ENCODE measurements at places on chromosomes 2 and 18. TPM values are rescaled to one million over a fixed set of nuclear protein-coding genes. Genes with fewer than 3 reads are reported as not detected.

KYNU gene
- 0.18 TPM for total RNA-seq

GRCh38 chr2:30655660-30656059, 151.6 kb downstream of the CAPN13 start:
- H3K36me3 ChIP-seq, result no peaks in the 10 kb centered on the region
- H3K4me3 ChIP-seq, result no peak overlapping the region
- H3K27me3 ChIP-seq, result peaks cover 36% of the 10 kb centered on the region
- no peak for DNase-seq
- H3K4me1 ChIP-seq, result peaks cover 25% of the 10 kb centered on the region

DNA sequence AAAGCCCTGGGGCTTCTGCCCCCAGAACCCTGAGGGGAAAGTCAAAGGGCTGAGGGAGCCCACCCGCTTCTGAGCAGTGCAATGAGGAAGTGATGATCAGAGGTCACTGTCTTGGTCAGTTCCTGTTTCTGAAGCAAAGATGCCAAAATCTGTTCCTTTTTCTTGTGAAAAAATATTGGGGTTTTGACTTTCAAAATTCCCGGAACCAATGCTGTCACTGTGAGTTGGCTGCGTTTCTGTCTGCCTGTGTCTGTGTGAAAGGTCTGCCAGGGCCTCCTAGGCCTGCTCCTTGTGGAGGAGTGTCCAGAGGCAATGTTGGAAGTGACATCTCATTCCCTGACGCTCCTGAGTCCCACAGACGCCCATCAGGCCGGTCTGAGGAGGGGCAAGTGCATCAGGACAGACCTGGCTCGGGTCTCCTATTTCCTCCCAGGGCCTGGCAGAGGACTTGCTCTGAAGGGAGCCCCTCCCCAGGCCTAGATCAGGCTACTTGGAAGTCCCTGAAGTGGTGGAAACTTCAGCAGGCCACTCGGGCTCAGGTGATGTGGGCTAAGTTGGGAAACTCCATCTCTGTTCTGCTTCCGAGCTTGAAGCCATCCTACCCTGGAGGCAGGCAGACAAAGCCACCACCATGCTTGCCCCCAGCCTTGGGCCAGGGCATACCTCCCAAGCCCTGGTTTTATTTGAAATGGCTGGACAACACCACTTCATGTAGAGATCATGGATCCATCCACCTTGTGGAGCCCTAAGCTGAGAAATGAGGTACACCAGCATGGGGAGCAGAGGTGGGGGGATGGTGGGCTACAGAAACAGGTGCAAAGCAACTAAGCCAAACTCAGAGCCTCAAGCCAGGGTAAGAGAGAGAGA, 51.0 kb downstream of the PKDCC start:
- H3K4me1 ChIP-seq, result peaks cover 16% of the 10 kb centered on the region
- no peak overlapping the region for H3K27ac ChIP-seq
- DNase-seq, result no peak
- H3K36me3 ChIP-seq, result peaks cover 9% of the 10 kb centered on the region
- H3K4me3 ChIP-seq, result no peak overlapping the region
- H3K27me3 ChIP-seq, result peaks cover 28% of the 10 kb centered on the region

GRCh38 chr18:62499263-62499650, 23.6 kb upstream of the ZCCHC2 start:
- H3K4me3 ChIP-seq, result no peak overlapping the region
- no peaks in the 10 kb centered on the region for H3K36me3 ChIP-seq
- no peak overlapping the region for H3K27ac ChIP-seq
- no peaks in the 10 kb centered on the region for H3K27me3 ChIP-seq
- DNase-seq, result no peak

DNA sequence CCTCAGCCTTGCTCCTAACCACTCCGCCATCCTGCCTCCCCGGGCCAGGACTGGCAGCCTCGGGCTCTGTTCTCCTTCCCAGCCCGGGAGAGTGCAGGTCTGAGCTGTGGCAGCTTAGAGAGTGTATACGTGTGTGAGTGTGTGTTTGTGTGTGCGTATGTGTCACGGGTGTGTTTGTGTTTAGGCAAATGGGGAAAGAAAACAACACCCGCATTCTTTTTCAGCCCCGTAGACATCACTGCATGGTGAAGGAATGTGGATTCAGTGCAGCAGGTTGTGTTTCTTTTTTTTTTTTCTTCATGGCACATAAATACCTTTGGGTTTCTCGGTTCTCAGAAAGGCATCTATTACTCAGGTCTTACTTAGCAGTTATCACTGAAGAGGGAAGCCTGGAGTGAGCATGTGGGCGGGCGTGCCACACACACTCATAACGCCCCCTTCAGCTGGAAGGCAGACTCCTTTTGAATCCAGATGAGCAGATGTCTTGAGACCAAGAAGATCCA, 44.2 kb downstream of the GLI2 start:
- peaks cover 39% of the 10 kb centered on the region for H3K4me1 ChIP-seq
- no peaks in the 10 kb centered on the region for H3K36me3 ChIP-seq
- H3K27me3 ChIP-seq, result no peaks in the 10 kb centered on the region

GRCh38 chr2:221570321-221570935, 1.7 kb downstream of the EPHA4 start:
- DNase-seq, result peak; percentile 23
- no peak overlapping the region for H3K27ac ChIP-seq
- peak overlapping the region; percentile 96 for H3K4me3 ChIP-seq
- peaks cover 52% of the 10 kb centered on the region for H3K4me1 ChIP-seq

DNA sequence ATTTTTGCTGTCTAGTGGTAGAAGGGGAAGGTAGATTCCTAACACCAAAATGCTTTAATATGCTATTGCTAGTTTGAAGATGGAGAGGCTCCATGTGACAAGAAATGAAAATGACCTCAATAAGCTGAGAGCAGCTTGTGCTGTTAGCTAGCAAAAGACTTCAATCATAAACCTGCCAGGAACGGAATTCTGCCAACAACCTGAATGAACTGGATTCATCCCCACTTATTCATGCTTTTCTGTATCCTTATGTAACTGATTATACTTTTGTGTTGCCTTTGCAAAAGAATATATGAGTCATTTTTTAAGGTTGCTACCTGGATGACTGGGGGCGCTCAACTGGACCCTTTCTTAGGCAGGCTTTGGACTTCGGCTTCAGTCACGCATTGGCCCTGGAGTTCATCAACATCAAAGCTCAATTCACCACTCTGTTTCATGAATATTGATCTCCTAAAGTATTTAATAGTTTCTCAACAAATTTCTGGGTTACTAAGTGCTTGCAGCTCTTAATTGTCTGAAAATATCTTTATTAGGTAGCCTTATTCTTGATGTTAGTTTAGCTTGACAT, 97.5 kb upstream of the KCNJ3 start:
- DNase-seq, result no peak
- no peak overlapping the region for H3K4me3 ChIP-seq
- H3K27ac ChIP-seq, result no peak overlapping the region

- H3K27ac ChIP-seq, result no peak overlapping the region
- H3K4me3 ChIP-seq, result no peak overlapping the region
- DNase-seq, result no peak
- H3K27me3 ChIP-seq, result no peaks in the 10 kb centered on the region
These were observed 93.9 kb upstream of the TPO start for GRCh38 chr2:1319393-1319792.

Measured in WTC11 (cell line).